ENCODE measurements at places on chromosomes 13 and 19. TPM values are rescaled to one million over a fixed set of nuclear protein-coding genes. Genes with fewer than 3 reads are reported as not detected.

- no peak overlapping the region for H3K27ac ChIP-seq
- peaks cover 10% of the 10 kb centered on the region for H3K4me1 ChIP-seq
- no peaks in the 10 kb centered on the region for H3K27me3 ChIP-seq
- no peak for DNase-seq
- H3K36me3 ChIP-seq = peaks cover 29% of the 10 kb centered on the region
Observed at GRCh38 chr13:39682310-39682709, 26.8 kb downstream of the COG6 start.

DNA sequence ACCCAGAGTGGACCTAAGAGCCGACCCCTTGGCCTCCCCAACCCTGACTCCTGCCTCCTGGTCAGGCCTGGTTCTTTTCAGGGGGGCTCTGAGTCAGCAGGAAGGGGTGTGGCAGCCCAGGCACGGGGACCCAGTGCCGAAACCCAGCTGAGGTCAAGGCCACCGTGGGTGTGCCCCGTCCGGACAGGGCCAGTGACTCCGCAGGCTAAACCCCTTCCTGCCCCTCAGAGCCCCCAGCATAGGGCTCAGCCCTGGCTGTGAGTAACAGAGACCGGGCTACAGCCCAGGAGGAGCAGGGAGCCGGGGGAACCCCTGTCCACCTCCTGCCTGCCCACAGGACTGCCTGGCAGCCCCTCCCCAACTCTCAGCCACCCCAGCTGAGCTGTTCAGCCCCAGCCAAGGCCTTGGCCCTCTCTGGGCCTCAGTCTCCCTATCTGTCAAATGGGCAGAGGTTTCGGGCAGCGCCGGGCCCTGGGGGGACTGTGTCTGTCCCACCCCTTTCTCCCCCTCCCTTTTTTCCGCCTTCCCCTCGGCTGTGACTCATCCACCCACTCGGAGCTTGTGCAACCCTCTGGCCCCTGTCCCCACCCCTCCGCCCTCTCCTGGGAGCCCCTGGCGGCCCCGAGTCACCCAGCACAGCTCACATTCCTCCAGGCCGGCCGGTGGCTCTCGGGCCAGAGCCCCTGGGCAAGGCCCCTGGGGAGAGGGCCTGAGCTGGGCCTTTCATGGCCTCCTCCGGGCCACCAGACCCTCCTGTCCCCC is 8.6 kb downstream of the ZBTB7A start:
- no peak for DNase-seq
- H3K27ac ChIP-seq = peak overlapping the region; percentile 33
- H3K27me3 ChIP-seq = no peaks in the 10 kb centered on the region
- peaks cover 9% of the 10 kb centered on the region for H3K4me1 ChIP-seq
- no peak overlapping the region for H3K4me3 ChIP-seq

GRCh38 chr19:1274081-1274851 is 1.1 kb upstream of the FAM174C start:
- peak overlapping the region; percentile 64 for H3K27ac ChIP-seq
- H3K27me3 ChIP-seq = no peaks in the 10 kb centered on the region
- no peak for DNase-seq
- peaks cover 66% of the 10 kb centered on the region for H3K36me3 ChIP-seq
- peaks cover 35% of the 10 kb centered on the region for H3K4me1 ChIP-seq

Gene LILRB2
- not detected for total RNA-seq

Gene SBK3
- total RNA-seq = not detected

DNA sequence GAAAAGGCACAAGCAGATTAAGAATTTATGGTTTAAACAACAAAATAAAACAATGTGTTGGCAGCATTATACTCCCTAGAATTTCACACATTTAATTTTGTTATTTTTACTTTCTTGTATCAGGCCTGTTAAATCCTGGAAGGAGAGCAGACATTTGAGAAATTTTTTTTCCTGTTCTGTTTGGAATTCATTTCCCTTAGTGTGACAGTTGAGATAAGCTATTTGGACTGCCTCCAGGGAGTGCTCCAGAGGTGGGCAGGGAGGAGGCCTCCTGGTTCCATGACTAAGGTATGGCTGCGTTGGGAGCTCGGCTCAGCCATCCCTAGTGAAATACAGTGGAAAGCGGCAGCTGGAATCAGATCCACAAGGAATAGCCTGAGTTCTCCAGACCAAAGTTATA is 185.7 kb downstream of the KCNRG start:
- H3K36me3 ChIP-seq = no peaks in the 10 kb centered on the region
- no peak overlapping the region for H3K4me3 ChIP-seq
- no peaks in the 10 kb centered on the region for H3K4me1 ChIP-seq

GRCh38 chr13:72952529-72953141 is 106.2 kb upstream of the KLF5 start:
- no peak for DNase-seq
- H3K27ac ChIP-seq = no peak overlapping the region
- H3K4me3 ChIP-seq = no peak overlapping the region
- H3K27me3 ChIP-seq = no peaks in the 10 kb centered on the region

DNA sequence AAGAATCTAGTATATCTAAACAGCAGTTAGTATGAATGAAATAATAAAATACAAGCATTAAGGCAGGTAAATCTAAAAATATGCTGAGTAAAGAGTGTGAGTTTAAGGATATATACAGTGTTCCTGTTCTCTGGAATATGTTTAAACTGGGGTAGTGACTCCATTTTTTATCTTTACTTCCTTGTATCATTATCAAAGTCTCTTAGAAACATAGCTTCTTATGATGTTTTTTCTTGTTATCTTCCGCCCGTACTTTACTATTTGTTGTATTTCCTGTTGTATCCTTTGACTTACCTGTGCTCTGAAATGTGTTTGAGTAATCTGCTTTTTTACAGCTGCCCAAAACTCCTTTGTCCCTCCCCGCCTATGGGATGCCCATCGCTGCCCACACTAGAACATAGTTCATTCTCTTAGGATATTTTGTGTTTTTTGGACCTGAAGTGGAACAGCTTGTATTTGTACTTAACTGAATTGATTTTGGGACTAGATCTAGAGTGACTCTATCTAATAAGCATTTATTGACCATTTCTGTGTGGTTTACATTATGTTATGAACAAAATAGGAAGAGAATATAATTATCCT is 80.8 kb downstream of the PDS5B start:
- DNase-seq = no peak
- no peak overlapping the region for H3K4me3 ChIP-seq
- no peak overlapping the region for H3K27ac ChIP-seq
- peaks cover 2% of the 10 kb centered on the region for H3K4me1 ChIP-seq
- peaks cover 19% of the 10 kb centered on the region for H3K36me3 ChIP-seq
- no peaks in the 10 kb centered on the region for H3K27me3 ChIP-seq

GRCh38 chr13:21326155-21327031 is 132.7 kb downstream of the ZDHHC20 start:
- peaks cover 46% of the 10 kb centered on the region for H3K4me1 ChIP-seq
- no peak overlapping the region for H3K4me3 ChIP-seq
- DNase-seq = no peak
- no peak overlapping the region for H3K27ac ChIP-seq
- H3K27me3 ChIP-seq = no peaks in the 10 kb centered on the region
- H3K36me3 ChIP-seq = peaks cover 12% of the 10 kb centered on the region

GRCh38 chr19:14769201-14769600 is 9.2 kb downstream of the ADGRE2 start:
- H3K36me3 ChIP-seq = peaks cover 3% of the 10 kb centered on the region
- no peaks in the 10 kb centered on the region for H3K27me3 ChIP-seq
- no peaks in the 10 kb centered on the region for H3K4me1 ChIP-seq
- no peak overlapping the region for H3K27ac ChIP-seq

- H3K36me3 ChIP-seq = no peaks in the 10 kb centered on the region
- no peaks in the 10 kb centered on the region for H3K4me1 ChIP-seq
- H3K27me3 ChIP-seq = no peaks in the 10 kb centered on the region
Observed at GRCh38 chr13:84571264-84571663, 689.0 kb upstream of the SLITRK1 start.

DNA sequence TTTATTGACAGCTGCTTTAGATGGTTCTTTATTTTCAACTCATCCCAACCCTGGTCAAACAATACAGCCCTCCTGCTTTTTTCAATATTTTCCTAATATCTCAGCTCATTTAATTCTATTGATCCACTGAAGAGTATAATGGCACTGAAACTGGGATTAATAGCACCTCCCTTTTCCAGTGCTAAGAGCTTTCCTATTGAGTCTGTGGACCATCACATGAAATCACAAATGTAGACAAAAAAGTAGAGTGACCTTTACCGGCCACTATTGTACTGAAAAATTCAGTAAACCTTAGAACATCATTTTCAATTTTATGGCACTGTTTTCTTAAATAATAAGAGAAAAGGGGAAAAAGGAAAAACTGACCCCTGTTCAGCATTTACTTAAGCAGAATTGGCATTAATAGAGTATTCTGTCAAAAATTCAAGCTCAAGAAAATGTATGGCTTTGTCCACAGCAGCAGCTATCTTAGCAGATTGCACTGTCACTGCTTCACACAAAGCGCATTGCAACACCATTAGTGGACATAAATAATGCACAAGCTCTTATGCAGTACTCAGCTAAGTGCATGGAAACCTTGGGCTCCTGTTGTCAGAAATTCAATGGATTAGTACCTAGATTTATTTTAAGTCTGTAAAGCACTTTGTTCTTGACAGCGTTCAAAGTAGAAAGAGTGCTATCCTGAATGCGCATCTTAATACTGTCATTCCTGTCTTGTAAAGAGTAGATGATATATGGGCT is 851.0 kb upstream of the KLHL1 start:
- H3K27ac ChIP-seq = no peak overlapping the region
- no peak overlapping the region for H3K4me3 ChIP-seq
- no peaks in the 10 kb centered on the region for H3K36me3 ChIP-seq
- H3K27me3 ChIP-seq = no peaks in the 10 kb centered on the region

DNA sequence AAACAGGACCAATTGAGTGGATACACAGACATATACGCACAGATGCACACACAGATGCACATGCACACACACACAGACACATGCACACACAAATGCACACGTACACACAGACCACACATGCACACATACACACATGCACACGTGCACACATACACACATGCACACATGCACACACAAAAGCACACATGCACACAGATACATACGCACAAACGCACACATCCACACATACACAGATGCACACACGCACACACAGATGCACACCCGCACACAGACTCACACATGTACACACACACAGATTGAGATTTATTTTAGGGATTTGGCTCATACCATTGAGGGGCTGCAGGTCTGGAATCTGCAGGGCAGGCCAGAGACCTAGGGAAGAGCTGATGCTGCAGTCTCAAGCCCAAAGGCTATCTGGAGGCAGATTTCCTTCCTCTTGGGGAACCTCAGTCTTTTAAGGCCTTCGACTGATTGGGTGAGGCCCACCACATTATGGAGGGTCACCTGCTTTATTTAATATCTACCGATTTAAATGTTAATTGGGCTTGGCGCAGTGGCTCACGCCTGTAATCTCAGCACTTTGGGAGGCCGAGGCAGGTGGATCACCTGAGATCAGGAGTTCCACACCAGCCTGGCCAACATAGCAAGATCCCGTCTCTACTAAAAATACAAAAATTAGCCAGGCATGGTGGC is 22.6 kb downstream of the TMPRSS9 start:
- no peaks in the 10 kb centered on the region for H3K4me1 ChIP-seq
- no peak for DNase-seq
- H3K36me3 ChIP-seq = peaks cover 13% of the 10 kb centered on the region
- H3K27ac ChIP-seq = no peak overlapping the region

DNA sequence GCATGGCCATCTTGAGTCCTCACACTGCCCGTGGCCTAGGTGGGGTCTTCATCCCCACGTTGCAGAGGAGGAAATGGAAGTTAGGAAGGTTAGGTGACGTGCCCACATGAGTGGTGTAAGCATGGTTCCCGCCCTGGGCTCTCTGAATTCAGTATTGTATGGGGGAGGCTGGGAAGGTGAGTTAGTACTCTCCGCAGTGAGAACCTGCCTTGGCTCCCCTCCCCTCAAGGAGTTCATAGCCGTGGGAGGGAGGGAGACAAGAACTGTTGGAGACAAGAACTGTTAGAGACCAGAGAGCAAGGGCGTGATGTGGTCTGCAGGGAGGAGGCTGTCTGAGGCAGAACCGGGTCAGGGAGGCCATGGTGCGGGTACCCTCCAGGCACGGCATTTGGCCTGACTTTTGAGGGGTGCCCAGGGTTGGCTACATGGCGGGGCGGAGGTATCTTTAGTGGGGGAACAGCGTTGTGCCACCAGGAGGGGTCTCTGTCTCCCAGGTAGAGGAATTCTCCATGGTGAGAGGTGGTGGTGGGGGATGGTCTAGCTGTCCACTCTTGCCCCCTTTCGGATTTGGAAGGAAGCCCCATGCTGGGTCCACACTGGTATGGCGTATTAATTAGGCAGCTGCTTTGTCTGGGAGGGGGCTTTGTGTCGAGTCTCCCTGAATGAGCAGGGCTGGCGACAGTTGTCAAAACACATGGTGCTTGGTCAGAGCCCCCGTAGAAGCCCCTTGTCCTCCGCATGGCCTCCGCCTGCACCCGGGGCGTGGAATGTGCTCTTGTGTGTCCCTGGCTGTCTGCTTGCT is 45.8 kb downstream of the CAPN12 start:
- no peaks in the 10 kb centered on the region for H3K27me3 ChIP-seq
- H3K27ac ChIP-seq = peak overlapping the region; percentile 57
- H3K36me3 ChIP-seq = peaks cover 31% of the 10 kb centered on the region
- peak overlapping the region; percentile 35 for H3K4me3 ChIP-seq
- peaks cover 48% of the 10 kb centered on the region for H3K4me1 ChIP-seq

Gene ZNF600
- 11.3 TPM for total RNA-seq

Gene CYP4F8
- not detected for total RNA-seq

GRCh38 chr19:10018263-10018662 is 5.0 kb downstream of the RDH8 start:
- no peak overlapping the region for H3K4me3 ChIP-seq
- H3K27me3 ChIP-seq = peaks cover 3% of the 10 kb centered on the region
- H3K36me3 ChIP-seq = no peaks in the 10 kb centered on the region
- peaks cover 3% of the 10 kb centered on the region for H3K4me1 ChIP-seq

GRCh38 chr13:22061371-22061805 is 390.5 kb downstream of the FGF9 start:
- no peaks in the 10 kb centered on the region for H3K36me3 ChIP-seq
- peak overlapping the region; percentile 49 for H3K4me3 ChIP-seq
- peak overlapping the region; percentile 87 for H3K27ac ChIP-seq
- peaks cover 45% of the 10 kb centered on the region for H3K4me1 ChIP-seq
- no peaks in the 10 kb centered on the region for H3K27me3 ChIP-seq
- DNase-seq = no peak

- H3K27me3 ChIP-seq = peaks cover 22% of the 10 kb centered on the region
- peak; percentile 14 for DNase-seq
- peak overlapping the region; percentile 3 for H3K27ac ChIP-seq
- H3K36me3 ChIP-seq = no peaks in the 10 kb centered on the region
Observed at GRCh38 chr19:46115396-46116106, 8.9 kb downstream of the IGFL3 start.

DNA sequence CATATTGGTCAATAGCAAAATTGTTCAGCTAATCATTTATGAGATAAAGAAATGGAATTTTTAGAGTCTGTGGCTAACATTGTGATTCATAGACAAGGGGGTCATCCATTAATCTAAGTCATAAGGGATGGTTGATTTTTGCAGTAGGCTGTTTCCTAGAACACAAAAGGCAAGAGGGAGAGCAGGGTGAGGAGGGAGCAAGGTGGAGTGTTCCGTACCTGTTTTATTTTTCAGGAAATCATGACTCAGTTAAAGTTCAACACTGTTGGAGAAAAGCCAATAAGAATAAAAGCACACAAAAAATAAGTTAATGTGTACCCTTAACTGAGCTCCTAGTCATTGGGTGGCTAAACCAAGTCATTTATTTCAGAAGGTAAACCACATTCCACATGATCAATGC is 512.4 kb upstream of the ATXN8OS start:
- no peak for DNase-seq
- H3K36me3 ChIP-seq = no peaks in the 10 kb centered on the region
- no peaks in the 10 kb centered on the region for H3K4me1 ChIP-seq
- H3K27me3 ChIP-seq = no peaks in the 10 kb centered on the region
- no peak overlapping the region for H3K4me3 ChIP-seq
- no peak overlapping the region for H3K27ac ChIP-seq

- H3K27me3 ChIP-seq = no peaks in the 10 kb centered on the region
- H3K4me3 ChIP-seq = peak overlapping the region; percentile 66
- peak; percentile 69 for DNase-seq
- peaks cover 11% of the 10 kb centered on the region for H3K36me3 ChIP-seq
Observed at GRCh38 chr19:4369888-4370260, 26.5 kb downstream of the MPND start.

Measured in activated T-helper 2 cell treated with anti-CD3 and anti-CD28 coated beads, Interferon-gamma antibody, Interleukin-2, Interleukin-4, amounts not matched to agents 10 μg/mL and 5 μg/mL and 100 μg/mL, durations not matched to agents 14 hours and 24 hours and 36 hours (primary cell).